ENCODE measurements at places on chromosomes 3 and 15. TPM values are rescaled to one million over a fixed set of nuclear protein-coding genes. Genes with fewer than 3 reads are reported as not detected.

GRCh38 chr3:128550471-128551126 is 57.6 kb upstream of the GATA2 start:
- DNase-seq = no peak

DNA sequence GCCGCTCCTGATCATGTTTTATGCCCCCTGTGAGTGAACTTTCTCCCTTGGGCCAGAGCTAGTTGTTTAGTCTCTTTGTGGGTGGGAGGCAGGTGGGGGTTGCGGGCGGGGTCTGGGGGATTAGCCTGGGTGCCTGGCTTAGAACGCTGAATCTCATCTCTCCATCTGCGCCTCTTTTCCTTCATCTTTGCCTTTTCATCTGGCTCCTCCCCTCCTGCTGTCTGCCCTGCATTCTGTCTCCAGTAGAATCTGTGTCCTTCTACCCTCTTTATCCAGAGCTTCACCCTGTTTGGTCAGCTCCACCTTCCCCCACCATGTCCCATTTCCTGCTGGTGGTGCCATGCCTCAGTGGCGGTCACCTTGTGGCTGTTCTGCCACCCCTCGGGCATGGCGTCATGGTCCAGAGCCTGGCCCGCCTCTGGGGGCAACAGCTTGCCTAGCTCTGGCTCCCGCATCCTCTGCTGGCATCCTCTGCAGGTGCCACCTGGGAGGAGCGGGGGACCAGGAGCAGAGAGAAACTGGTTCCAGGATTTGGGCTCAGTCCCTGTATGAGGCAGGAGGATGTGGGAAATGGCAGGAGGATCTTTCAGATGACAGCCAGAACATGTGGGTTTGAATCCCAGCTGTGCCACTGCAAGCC is 44.3 kb downstream of the PDIA5 start:
- DNase-seq = no peak

DNA sequence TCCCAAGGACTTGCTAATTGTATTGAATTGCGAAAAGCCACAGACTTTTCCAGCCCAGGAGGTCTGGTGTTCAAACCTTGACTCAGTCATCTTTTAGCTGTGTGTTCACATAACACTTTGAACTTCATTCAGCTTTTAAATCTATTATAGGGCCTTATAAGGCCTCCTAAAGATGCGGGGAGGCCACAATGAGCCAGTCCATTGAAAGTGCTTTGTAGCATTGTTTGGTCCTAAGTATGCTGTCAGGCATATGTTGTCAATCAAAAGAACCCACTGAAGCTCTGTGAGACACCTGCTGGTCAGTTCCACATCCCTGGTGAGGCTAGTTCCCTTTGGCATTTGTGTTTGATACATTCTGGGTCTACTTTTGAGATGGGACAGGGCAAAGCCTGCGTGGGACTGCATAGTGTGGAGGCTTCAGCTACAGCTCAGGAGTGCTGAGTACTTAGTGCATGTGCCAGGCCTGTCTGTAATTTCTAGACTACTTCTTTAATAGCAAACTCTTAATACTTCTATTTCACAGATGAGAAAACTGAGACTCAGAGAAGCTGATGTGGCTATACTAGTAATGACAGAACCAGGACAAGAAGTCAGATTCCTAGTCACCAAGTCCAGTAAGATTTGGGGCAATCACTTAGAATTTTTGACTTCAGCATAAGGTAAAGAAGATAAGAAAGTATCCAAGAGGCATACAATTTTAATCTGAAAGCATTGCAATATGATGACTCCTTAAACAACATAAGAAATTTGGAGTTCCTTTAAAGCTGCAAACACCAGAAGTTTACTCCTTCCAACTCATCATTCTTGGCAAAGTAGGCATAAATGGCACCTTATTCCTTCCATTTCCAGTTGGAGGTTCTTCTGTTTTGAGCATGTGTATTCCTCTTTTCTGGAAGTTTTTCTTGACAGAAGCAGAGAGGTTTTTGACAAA is 213.0 kb downstream of the PDCD6IP start:
- no peak for DNase-seq

DNA sequence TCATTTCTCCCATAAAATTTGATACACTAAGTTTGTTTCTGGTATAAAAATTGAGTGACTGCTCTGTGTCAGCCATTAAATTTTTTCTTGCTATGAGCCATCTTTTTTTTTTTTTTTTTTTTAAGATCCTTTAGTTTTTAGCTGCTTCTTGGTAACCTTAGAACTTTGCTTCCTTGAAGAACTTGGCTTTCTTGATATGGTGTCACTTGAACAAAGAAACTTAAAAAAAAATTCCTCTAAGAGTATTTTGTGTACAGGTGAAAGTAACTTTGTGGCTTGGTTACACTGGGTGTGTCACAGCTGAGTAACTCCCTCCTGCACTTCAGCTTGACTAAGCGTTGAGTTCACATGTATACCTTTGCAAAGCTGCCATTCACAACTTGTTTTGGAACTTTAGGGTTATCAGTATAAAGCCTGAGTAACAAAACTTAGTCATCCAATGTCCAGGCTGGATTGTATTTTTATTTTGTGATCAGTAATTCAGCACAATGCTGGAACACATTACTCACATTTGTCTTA is 6.5 kb downstream of the CHD2 start:
- DNase-seq = no peak

GRCh38 chr15:38080651-38081275 is 146.3 kb downstream of the TMCO5A start:
- no peak for DNase-seq

ZNF148 gene
- total RNA-seq = 44.3 TPM

HHATL gene
- total RNA-seq = not detected

DNA sequence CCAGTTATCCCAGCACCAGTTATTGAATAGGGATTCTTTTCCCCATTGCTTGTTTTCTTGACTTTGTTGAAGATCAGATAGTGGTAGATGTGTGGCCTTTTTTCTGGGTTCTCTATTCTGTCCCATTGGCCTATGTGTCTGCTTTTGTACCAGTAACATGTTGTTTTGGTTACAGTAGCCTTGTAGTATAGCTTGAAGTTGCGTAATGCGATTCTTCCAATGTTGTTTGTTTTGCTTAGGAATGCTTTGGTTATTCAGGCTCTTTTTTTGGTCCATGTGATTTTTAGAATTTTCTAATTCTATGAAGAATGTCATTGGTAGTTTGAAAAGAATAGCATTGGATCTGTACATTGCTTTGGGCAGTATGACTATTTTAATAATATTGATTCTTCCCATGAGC is 94.3 kb upstream of the CHMP2B start:
- no peak for DNase-seq

FBXO40 gene
- total RNA-seq = not detected

RARRES1 gene
- 81.0 TPM for total RNA-seq

DNA sequence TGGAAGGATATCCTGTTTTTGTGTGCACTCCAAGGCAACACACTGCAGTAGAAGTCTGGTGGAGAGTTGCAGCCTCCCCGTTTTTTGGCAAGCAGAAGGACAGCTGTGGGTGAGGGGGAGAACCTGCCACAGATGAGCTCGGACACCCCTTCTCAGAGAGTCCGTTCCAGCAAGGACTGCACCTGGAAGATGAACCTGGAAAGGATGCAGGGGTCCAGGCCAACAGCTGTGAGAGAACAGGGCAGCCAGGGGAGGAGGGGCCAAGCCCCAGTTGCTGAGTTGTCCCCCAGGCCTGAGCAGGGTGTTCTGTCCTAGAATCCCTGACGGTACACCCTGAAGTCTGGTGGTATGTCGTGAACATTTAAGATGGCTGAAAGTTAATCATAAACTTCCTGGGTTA is 30.2 kb downstream of the ZXDC start:
- no peak for DNase-seq

GRCh38 chr15:84834969-84835368 is 17.8 kb downstream of the ALPK3 start:
- DNase-seq = no peak

DNA sequence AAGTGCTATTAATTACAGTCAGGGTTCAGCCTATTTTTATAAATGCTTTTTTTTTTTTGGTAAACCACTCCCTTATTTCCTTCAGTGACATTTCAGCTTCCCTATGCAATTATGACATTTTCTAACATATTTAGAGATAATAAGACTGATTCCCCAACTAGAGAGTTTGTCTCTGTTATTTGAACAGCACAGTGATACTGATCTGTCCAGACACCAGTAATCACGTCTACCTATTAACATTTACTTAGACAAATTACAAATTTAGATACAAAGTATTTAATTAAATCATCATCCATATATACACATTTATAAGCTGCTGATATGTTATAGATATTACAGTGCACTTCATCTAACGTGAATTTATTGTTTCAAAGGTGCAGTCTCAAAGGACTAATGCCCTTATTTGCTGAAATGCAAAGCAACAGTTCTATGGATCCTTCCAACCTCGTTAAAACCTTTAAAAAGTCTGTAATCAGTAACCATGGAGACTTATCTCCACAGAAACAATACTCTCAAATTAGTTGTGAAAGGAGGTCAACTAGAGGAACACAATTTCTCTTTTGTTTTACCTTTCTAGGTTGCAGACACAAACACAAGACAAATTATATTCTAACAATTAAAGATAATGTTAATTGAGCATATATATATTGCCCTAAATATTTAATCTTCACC is 1531.1 kb downstream of the SI start:
- DNase-seq = no peak

- no peak for DNase-seq
Observed at GRCh38 chr3:171658841-171659240, 151.4 kb downstream of the PLD1 start.

SLTM gene
- total RNA-seq = 87.5 TPM

DNA sequence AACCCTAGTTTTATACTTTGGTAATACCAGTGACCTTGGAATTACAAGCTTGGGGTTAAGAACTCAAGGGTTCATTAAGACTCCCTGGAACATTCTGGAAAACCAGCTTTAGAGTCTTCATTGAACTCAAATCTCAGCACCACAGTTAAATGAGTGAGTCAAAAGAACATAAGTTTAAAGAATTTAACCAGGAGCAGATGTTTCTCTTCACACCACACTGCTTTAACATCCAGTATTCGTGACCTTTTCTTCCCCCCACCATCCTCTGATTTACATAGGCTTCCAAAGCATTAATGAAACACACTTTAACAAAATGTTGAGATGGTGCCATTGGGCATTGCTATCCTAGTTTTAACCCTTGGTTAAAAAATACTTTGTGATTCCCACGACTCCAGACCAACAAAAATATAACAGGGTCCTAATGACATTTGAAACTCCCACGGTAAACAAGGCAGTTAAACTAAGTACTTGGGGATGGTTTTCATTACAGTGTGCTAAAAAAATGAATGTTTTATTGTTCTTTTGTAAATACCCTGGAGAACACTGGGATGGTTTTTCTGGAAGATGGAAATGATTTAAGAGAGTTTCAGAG is 123.9 kb downstream of the OXNAD1 start:
- DNase-seq = no peak

FEZF2 gene
- not detected for total RNA-seq

GRCh38 chr15:79475306-79475705 is 43.2 kb downstream of the MINAR1 start:
- DNase-seq = no peak

MESP2 gene
- 1.0 TPM for total RNA-seq

- DNase-seq = no peak
Observed at GRCh38 chr3:144590854-144591253, 619.2 kb downstream of the DIPK2A start.

TUSC7 gene
- total RNA-seq = not detected

DNA sequence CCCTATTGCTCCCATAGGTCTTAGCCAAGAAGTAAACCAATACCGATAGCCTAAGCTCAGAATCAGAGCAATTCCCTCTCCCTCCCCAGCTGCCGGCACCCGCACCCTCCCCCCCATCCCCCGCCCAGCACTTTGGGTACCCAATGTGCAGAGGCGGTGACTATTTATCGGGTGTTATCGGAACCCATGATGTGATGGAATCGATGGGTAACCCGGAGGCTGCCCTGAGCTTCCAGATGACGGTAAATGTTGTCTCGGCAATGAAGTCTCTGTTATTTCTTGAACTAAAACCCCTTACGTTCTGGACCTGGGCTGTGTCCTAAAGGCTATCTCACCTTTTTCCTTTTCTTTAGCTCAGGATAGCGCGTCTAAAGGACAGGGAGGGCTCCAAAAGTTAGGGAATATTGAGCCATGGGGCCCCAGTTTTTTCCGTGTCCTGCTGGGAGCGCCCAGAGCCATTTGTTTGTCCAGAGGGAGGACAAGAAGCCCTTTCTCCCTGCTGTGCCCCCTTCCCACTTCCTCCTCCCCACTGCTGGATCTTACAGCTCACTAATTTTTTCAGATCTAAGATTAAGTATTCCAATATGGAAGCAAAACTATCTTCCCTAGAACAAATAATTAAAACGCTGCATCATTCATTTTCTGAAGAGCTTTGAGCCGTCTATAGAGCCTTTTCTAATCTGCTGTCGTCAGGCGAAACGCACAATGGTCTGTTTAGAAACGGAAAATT is 1.5 kb downstream of the SLITRK3 start:
- DNase-seq = no peak

DNA sequence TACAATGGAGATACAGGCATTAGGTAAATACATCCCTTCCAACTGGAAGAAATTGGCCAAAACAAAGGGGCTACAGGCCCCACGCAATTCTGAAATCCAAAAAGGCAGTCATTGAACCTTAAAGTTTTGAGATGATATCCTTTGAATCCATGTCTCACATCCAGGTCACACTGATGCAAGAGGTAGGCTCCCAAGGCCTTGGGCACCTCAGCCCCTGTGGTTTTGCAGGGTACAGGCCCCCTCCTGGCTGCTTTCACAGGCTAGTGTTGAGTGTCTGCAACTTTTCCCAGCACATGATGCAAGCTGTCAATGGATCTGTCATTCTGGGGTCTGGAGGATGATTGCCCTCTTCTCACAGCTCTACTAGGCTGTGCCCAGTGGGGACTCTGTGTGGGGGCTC is 766.7 kb downstream of the ZBBX start:
- no peak for DNase-seq

GRCh38 chr3:173970281-173970680 is 572.7 kb downstream of the NLGN1 start:
- DNase-seq = no peak

GRCh38 chr3:41346698-41347270 is 147.5 kb downstream of the CTNNB1 start:
- no peak for DNase-seq

DNA sequence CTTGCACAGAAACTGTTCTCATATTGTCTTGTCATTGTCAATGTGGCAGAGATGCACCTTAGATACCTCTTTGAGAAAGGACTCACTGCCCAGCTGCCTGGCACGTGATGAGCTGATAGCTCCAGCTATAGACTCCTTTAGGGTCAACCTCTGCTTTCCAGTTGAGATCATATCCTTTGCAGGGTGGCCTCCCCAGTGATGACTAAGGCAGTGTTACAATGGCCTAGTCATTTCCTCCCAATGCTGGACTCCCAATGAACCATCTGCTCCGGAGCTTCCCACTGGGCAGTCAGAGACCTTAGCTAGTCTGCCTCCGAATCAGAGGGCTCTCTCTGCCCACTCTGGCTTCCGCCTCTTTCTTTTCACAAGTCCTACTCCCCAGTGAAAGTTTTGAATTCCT is 79.5 kb downstream of the CHRD start:
- no peak for DNase-seq

VIPR1 gene
- total RNA-seq = 128 TPM

DNA sequence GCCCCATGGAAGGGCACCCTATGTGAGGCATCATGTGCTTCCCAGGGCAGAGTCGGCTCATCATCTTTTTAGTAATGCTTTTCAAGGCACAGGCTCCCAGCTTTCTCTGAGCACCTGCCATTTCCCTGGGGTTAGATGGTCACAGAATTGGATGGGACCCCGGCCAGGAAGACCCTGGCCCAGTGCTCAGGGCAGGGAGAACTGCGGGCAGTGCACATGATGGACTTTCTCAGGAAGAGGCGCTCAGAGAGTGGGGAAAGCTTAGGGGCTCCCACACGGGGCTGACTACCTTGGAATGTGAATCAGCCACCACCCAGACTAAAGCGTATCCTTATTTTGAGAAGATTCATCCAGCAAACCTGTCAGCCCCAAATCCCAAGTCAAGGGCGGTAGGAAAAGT is 16.5 kb upstream of the SKOR1 start:
- no peak for DNase-seq

Measured in left colon (tissue), 2 donors.